ENCODE measurements at places on chromosomes 11 and 22.

GRCh38 chr11:76007166-76007565 lies 192.2 kb downstream of the UVRAG start:
- DNase-seq: no peak

DNA sequence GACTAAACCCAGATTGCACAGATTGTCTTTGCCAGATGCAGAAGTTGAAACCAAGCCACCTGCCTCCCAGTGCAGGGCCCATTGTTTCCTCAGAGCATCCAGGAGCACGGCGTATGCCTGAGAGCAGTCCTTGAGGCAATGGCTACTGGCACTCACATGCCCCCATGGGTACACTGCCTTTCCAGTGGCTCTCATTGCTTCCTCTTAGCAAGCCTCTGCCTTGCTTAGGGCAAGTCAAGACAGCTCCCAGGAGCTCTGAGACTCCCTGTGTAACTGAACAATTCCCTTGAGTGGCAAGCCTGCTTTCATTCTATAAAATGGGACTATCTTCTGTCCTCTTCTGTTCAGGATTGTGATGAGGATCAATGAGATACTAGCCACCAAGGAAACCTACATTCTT lies 4.1 kb downstream of the SYTL2 start:
- no peak for DNase-seq

DNA sequence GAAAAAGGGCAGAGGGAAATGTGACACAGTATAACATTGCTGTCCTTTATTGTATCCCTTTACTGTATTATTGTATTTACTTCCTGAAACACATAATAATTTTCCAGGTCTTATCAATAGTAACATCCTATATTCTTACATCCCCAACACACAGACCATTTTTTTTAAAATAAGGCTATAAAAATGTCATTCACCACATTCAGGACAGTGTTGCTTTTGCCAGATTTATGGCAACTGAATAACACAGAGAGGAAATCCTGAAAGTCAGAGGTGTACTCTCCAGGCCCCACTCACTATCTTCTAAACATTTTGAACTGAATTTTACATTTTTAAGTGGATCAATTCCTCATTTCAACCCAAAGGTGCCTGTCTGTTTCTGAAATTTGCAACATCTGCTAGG lies 104.8 kb upstream of the MTMR2 start:
- no peak for DNase-seq

GRCh38 chr11:76226626-76227025 lies 20.3 kb upstream of the WNT11 start:
- DNase-seq: no peak

DNA sequence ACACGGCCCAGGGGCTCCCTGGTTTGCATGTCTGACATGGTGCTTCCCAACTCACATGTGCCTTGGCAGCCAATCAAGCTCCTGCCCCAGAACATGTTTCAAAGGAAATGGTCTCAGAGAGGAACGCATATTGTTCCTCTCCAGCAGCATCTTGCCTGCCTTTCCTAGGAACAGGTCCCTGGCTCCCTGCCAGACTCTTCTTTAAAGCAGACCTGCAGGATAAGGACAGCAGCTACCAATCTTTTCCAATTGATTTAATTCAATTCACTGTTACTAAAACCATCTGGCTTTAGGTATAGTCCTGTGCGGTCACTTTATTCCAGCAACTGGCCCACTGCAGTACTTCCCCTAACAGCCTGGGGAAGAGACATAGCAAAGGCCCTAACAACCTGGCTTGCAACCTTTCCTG lies 79.9 kb downstream of the AMBRA1 start:
- no peak for DNase-seq

DNA sequence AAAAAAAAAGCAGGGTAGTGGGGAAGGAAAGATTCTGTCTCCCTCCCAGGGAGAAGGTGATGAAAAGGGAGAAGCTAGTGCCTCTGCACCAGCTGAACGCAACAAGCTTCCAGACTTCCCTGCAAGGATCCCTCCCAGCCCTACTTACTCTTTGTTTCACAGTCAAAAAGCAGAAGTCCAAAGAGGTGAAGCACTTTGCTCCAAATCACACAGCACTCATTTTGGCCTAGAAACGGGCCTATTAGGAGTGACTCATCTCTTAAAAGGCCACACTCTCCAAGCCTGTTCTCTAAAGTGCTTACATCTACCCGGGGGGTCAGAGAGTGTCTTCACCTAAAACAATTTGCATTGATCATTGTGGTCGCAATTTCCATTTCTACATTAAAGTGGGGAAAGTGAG lies 17.7 kb upstream of the GRK3 start:
- DNase-seq: no peak

GRCh38 chr11:121458551-121458950 lies 5.8 kb upstream of the SORL1-AS1 start:
- DNase-seq: no peak

DNA sequence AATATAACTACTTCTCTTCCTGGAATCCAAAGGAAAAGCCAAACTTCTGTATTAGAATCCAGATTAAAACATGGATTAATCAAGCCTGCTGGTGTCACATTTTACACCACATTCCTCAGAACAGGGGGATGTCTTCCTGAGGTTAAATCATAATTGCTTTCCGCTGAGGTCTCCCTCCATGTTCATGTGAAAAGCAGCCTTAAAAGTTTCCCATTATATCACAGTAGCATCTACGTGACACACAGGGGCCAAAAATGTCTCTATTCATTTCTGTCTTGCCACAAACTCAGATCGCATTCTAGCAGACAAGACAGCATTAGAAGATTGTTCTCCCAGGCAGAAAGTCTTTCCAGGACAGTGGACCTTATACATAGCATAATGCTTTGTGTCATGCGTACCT lies 788.7 kb downstream of the OPCML start:
- DNase-seq: no peak

- DNase-seq: no peak
Measured at GRCh38 chr22:45632791-45633515, 38.7 kb upstream of the ATXN10 start.

DNA sequence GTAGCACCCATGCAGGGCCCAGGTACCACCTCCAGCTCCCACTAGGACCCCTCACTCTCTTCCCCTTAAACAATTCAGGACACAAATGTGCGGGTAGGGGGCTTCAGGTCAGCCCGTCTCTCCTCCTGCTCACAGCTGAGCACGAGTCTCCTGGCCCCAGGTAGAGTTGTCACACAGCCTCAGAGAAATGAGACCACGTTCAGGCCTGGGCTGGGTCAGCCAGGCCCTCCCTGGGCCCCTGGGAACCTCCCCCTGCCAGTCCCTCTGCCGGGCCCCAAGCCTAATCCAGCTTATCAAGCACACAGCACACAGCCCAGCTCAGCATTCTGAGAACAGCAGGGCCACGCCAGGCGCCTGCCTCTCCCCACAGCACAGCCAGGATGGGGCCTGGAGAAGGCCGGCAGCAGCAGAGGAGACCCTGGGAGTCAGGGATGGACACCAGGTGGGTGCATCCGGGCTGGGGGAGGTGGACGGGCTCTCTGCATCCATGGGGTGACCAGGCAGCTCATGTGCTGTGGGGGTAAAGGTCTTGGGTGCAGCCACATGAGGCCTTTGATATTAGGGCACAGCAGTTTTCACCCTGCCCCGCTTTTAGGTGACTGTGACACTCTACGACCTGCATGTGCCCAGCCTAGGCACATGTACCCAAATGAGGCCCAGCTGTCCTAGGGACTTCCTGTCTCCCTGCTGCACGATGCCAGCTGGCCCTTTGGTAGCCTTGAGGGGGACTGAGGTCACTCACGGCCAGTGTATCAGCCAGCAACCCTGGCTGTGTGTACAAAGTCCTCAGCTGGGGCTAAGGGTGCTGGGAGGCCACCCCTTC lies 87.0 kb downstream of the MORC2 start:
- DNase-seq: no peak

DNA sequence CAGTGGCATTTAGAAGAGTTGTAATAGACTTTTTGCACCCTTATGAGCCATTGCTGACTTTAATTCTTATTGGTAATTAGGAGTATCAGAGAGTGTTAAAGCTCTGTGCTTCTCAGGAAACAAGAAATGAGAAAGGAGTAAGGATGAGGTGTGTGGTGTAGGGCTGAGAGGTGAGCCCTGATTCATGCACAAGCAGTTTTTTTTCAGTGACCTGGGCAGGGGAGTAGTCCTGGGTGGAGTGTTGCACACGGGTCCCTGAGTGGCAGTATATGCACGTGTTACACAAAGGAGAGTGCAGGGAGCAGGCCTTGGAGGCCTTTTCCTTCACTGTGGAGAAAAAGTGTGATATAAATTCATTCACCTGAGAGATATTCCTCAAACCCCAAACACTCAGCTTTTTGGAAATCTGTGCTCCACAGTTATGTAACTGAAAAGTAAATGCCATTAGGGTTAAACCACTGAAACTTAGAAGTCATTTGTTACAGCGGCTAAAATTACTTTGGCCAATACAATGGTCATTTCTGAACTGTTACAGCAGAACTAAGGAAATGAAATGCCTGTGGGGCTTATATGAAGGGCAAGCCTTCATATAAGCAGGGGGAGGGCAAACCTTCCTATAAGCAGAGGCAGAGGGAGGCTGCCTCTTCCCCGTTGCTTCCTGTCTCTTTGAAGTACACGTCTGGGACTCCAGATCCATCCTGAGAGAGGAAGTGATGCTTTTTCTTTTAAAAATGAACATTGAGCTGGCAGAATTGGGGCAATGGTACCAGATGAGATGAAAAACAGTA lies 62.6 kb upstream of the OLFML1 start:
- peak; percentile 5 for DNase-seq

DNA sequence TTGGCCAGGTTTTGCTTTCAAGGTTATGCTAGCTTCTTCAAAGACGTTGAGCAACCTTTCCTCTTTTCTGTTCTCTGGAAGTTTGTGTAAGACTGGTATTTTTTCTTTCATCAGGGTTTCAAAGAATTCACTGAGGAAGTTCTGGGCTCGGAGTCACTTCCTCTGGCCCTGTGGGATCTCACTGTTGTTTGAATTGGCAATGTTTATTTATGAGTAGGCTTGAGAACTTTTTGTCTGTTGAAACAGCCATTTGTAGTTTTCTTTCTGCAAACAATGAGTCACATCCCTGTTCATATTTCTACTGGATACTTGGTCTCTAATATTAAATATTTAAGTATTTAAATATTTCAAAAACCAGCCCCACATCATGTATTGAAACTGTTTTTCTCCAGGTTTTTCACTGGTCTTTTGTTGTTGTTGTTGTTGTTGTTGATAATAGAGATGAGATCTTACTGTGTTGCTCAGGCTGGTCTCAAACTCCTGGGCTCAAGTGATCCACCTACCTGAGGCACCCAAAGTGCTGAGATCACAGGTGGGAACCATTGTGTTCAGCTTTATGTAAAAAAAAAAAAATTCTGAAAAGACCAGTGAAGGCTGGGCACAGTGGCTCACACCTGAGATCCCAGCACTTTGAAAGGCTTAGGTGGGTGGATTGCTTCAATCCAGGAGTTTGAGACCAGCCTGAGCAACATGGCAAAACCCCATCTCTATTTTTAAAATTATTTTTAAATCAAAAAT lies 26.9 kb downstream of the SUSD2 start:
- DNase-seq: peak; percentile 60

DNA sequence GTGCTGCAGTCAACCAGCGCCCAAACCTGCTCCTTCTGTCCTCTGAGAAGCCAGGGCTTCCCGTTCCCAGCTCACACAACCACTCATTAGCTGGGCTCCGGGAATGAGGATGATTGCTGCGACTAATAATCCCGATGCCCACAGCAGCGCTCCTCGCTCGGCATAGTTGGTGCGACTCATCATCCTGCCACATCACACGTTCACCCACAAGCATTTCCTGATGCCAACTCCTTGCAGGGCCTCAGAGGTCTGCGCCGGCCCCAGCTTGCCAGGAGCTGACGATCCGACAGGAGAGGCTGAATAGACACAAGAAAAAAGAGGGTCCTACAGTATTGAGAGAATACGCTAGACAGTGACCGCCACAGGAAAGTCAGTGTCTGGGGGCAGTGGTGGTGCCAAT lies 10.6 kb upstream of the CSNK1E start:
- DNase-seq: no peak

DNA sequence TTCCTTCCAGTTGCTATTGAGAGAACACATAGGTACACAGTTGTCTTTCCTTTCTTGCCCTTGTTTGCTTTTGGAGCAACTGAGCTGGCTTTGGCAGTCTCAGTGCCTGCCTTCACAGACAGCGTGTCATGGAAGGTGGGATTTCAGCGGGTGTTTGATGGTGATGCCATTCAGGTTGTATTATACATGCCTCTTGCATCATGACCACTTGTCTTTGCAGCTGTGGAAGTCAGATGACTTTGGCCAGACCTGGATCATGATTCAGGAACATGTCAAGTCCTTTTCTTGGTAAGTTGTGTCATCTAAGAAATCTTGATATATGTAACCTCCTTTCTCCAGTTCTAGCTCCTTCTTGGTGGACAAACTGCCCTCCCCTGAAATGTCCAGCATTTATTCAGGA lies 37.1 kb upstream of the SORL1-AS1 start:
- DNase-seq: no peak

- DNase-seq: no peak
Measured at GRCh38 chr11:44344921-44345320, 35.0 kb upstream of the ALX4 start.

DNA sequence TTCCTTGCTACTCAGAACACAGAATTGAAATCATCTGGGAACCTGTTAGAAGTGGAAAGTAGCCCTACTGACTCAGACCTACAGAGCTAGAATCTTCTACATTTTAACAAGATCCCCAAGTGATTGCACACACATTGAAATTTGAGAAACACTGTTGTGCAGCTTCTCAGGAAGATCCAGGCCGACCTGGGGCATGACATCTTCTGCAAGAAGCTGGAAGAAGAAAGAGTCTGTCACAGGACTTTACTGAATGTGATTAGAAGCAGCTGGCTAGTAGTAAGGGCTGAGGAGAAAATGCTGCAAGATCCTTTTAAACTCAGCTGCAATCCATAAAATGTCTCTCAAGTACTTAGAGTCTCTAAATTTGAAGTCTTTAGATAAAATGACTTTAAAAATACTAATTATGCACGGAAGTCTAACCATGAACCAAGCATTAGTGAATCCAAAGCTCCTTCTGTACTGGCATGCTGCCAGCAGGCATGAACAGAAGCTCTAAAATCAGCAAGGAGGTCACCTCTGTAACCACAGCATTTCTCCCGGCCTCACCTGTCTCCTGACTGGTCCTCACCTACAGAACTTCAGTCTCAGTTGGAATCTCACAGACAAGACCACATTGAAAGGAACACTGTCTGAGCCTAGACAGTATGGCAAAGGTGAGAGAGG lies 85.0 kb downstream of the SERGEF start:
- DNase-seq: no peak

DNA sequence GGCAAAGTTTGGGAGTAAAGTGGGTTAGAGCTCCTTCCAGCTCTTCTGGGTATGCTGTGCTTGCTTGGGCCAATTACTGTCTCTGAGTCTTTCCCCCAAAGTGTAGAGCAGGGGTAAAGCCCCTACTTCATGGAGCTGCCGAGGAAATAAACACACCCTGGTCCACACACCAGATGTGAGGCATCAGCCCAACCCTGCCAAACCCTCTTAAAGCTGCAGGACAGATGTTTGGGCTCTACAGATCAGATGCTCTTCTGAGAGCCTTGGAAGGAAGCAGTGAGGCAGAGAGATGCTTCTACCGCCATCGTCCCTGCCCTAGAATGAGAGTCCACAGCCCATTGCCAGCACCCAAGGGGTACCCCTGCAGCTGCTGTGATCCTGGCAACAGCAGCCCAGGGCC lies 64.7 kb downstream of the ELFN2 start:
- no peak for DNase-seq

- no peak for DNase-seq
Measured at GRCh38 chr11:81026032-81026431, 1585.2 kb upstream of the TENM4 start.

GRCh38 chr22:36291831-36292740 lies 39.2 kb downstream of the APOL1 start:
- no peak for DNase-seq

- no peak for DNase-seq
Measured at GRCh38 chr11:15258433-15259165, 143.9 kb downstream of the INSC start.
